Suppressor macrophage treated with lipopolysaccharide for 1 hour (primary cell): ENCODE measurements at places on chromosomes 3 and 15.
A peak's percentile ranks its signal among the peaks of the same experiment; 100 is the strongest.

DNA sequence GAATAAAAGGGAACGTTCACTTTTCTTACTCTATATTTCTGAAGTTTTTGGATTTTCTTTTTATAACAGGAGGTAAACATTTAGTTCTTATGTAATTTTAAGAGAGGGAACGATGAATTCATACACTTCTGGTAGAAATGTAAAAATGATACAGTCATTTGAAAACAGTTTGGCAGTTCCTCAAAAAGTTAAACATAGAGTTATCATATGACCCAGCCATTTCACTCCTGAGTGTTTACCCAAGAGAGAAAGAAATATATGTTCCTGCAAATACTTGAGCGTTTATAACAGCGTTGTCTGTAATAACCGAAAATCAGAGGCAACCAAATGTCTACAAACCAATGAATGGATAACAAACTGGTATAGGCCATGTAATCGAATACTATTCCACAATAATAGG lies 20.8 kb upstream of the CCR9 start:
- DNase-seq: peak; percentile 24

DNA sequence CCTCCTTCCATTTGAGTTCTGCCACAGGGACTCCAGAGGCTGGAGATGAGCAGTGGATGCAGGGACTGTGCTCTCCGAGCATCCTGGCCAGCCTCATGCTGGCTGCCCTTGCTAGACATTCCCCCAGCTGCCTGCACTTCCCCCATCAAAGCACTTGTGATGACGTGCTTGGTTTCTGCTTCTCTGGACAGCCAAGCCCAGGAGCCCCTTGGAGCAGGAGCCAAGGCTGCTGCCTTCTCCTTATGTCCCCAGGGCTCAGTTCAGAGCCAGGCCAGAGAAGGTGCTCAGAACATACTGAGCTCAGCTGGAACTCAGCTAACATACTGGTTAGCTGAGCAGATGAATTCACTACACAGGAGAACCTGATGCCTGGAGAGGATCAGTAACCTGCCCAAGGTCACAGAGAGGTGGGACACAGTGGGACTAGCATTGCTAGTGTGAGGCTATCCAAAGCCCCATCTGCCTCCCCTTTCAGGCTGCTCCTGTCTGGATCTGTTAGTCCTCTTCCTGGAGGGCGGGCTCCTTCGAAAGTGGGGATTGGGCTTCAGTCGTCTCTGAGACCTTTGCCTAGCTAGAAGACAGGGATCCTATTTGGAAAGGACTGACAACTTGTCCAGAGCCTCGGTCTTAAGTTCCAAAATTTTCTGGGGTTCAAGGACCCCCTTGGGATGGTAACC lies 4.3 kb downstream of the PCBP4 start:
- DNase-seq: no peak

DNA sequence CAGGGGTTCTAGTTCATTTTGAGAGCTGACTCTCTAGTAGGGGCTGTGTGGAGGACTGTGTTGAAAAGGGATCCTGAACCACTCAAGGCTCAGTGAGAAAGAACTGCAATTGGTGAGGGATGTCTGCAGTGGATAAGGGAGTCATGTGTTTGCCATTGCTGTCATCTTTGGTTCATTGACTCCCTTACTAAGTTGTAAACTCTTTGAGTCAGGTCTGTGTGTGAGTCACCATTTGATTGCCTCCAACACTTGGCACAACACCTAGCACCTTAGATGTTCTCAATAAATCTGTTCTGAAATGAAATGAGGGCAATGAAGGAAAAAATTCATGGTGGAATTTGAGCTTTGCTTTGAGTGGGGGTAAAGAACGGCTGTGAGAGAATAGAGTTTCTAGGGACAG lies 51.7 kb downstream of the PLS1 start:
- no peak for DNase-seq

GRCh38 chr3:45153658-45154437 lies 7.7 kb upstream of the CDCP1 start:
- DNase-seq: no peak

DNA sequence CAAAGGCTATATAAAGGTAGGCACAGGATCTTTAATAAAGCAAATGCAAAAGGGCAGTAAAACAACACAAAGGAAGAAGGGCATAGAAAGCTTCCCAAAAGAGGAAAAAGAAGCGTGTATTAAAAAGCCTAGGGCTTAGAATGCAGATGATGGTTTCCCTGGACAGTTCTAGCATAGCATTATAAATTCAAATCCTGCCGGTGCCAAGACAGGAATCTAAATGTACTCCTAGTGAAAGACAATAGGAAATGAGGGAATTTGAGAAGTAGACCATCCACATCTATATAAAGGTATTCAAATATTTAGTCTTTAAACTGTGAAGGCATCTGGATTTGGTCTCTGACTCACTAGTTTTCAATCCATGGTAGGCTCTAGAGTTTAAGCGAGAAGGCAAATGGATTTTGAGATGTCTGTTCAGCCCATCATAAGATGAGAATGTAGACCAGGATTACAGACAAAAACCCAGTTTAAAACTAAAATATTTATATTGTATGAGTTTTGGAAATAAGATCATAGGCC lies 431.8 kb downstream of the TBL1XR1 start:
- DNase-seq: no peak

DNA sequence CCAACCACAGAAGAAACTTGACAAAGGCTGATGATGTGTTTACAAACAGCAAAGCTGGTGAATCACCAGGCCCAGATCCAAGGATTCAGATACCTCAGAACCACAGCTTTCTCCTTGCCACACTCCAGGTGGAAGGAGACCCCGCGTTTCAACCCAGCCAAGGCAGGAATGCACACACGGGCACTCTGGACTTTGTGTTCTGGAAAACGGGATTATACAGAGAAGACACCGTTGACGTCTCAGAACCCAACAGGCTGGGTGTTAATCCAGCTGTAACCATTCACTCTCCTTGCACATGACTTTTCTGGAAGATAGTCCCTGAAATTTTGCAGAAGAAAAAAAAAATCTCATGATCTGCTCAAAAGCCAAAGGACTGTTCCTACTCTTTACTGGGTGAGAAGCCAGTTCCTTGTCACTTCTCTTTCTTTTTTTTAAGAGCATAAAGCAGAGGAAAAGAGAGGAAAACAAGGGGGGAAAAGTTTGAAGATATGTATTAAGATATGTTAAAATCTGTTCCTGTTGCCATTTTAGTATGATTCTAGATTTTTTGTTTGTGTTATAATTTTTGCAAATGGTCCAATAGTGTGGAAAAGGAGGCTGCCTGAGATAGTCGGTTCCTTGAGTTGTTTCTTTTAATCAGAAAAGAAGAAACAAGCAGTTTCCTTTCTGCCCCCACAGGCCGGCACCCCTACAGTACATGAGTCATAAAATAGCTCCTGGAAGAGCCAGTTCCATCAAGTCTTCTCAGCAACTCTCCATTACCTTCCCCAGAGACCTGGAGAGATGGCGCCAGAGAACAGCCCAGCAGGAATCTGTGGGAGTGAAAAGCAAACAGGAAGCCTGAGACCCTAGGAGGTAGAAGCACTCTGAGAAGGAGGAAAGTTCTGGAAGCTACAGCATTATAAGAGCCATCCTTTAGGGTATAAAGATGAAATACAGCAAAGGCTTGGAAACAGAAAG lies 73.1 kb downstream of the RORA start:
- DNase-seq: no peak

GRCh38 chr15:81225161-81225671 lies 28.5 kb downstream of the IL16 start:
- peak; percentile 72 for DNase-seq

DNA sequence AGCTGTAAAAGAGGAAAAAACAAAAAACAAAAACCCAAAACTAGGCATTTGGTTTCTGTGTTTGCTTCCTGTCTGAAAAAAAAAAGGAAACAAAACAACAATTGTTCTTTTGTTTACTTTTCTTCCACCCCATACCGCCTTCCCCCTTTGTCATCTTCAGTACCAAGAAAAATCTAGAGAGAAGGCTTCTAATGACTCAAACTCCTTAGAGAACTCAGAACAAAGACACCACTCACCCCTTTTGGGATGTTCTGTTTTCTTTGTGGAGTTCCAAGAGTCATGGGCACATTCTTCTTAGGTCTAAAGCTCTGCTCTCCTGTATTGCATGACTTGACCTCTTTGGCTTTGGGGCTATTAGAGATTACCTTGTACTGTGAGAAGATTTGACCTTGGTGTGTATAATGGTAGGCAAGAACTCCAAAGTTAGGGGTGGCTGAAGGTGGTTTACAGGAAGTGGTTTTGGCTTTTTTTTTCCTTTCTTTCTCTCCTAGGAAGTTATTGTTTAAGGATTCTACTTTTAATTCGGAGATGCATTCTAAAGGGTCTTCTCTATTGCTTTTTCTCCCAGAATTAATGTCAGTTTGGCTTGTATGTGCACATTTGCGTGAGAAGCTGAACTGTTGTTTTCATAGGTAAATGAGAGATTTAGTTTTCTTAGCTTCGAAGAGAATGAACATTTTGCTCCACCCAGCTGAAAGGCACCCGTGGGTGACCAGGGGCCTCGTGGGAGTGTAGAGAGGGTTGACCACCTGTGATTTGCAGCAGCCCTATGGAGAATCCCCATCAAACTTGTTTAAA lies 39.5 kb upstream of the ZBTB20 start:
- no peak for DNase-seq

DNA sequence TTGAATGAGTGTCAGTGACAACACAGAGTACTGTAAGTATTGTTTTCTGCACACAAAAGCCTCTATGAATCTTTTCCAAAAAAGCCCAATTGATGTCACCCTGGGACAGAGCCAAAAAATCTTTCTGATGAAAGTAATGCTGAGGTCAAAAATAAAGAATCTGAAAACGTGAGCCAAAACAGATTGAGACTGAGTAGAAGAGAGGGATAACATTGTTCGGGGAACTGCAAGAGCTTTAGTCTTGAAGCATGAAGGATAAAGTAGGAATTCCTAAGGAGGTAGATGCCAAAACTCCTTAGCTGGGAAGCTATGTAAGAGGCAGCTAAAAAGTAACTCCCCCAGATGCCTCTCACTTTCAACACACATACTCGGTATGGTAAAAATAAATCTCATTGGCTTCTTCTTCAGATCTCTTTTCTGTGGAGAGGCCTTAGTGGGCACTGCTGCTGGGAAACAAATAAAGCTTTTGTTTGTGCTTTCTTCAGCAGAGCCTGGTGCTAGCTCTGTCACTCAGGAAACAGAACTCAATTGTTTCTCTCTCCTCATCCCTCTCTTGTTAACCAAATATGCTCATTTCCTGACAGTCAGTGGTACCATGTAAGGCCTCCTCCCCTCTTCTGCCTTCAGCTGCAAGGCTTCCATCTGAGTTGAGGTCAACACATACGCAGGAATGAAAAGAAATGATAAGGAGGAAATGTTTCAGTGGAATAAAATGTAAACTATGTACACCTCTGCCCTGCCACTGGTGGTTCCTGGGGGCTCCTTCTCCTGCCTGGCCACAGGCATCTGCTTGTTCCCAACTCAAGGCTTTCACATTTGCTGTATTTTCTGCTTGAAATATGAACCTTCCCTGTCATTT lies 58.1 kb downstream of the CD200 start:
- DNase-seq: no peak

GRCh38 chr3:9622438-9622837 lies 26.9 kb upstream of the MTMR14 start:
- DNase-seq: no peak

GRCh38 chr3:33513262-33513863 lies 73.2 kb upstream of the UBP1 start:
- DNase-seq: no peak

DNA sequence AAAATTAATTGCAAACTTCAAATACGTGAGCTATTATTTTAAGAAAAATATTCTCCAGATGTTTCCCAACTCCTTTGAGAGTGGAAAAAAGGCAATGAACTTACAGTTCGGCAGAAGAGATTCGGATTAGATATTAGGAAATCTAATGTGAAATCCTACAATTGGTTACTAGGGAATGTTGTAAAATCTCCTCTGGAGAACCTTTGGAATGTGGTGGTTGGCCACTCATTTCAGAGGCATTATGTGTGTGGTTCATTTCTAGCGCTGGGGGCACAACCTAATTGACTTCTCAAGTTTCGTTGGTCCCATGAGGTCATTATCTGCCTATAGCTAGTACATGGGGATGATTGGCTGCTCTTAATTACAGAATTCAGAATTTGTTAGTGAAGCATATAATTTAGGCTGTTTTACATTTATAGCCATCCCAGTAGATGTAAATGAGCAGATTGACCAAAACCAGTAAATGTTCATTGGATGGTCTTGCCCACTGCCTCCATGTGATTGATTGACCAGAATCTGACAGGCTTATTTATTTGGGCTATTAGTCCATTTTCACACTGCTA lies 34.6 kb upstream of the CMSS1 start:
- no peak for DNase-seq
